ACHN (cell line): ENCODE measurements at places on chromosomes 3 and 15.
A peak's percentile ranks its signal among the peaks of the same experiment; 100 is the strongest.

DNA sequence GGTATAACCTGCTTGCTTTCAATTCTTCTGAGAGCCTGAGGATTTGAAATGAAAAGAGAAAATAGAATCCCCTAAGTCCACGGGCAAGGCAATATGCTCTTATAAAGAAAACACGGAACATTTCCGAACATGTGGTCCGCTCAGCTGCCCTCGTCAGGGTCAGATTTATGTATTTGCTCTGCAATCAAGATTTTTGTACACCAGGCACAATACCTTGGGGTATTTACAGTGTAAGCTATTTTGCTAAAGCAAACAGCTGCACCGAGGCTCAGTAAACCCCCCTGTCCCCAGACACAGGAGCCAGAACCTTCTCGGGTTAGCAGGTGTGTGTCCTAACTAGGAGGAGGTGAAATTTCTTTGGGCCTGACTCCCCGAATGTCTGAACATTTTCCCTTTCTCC, 155.8 kb upstream of the LRIG1 start:
- no peak for DNase-seq

DNA sequence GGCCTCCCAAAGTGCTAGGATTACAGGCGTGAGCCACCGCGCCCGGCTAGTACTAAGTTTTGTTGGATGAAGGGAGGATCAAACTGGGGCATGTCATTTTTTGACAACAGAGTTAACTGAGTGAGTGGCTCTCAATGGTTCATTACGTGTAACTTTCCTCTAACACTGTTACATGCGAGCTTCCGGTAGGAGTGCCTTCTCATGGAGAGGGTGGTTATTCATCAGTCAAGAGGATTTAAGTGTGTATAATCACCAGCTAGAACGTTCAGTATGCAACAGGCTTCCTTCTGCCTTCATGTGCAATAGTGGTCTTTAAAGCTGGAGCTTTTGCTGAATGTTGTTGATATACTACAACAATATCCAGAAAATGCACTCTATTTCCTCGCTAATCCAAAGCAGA, 19.1 kb upstream of the GOLGA8A start:
- no peak for DNase-seq

DNA sequence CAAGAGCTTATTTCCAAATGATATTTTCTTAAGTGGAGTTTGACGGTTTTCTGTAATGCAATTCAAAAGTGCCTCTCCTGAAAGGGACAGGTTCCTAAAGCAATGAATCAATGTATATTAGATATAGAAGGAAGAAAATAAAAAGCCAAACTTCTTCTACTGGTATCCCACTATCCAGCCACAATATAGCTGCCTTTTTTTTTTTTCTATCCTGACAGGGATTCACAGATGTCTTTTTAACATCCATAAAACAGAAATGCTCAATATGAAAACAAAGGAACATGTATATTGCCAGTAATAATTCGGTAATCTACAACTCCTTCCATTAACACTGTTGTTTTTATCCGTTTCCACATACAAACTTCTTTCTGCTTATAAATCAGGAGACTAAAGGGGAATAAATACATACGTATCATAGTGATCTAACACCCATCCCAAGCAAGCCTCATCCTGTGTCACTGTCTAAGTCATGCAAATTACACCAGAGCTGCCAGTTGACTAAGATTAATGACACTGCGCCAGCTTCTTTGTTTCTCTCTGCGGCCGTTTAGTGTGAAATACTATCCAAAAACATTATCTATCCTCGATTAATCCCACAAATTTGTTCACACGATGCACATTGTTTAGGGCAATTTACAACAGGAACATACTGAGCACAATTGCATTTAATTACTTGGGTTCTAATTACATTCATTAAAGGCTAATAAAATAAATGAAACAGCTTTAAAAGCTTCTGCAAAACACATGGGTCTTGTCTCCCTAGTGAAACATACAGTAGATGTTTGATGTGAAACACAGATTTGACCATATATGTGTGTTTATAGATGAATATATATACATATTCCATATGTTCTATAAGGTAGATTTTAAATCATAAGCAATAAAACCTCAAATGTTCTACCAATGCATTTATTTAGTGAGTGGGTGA, 51.9 kb upstream of the CDIN1 start:
- no peak for DNase-seq

DNA sequence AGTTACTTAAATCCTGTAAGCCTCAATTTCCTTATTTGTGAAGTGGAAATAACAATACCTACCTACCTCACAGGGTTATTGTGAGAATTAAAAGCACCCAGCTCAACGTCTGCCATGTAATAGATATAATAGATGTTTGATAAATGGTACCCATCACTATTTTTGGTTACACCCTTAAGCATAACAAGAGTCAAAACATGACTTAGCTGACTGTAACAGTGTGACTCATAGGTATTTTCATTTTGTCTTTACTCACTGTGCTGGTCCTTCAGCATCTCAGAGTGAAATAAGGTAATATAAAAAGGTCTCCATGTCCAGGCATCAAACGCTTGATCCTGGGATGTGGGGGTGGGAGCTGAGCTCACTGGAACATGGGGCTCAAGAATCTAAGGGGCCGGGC, 3.1 kb downstream of the CPLX3 start:
- no peak for DNase-seq

DNA sequence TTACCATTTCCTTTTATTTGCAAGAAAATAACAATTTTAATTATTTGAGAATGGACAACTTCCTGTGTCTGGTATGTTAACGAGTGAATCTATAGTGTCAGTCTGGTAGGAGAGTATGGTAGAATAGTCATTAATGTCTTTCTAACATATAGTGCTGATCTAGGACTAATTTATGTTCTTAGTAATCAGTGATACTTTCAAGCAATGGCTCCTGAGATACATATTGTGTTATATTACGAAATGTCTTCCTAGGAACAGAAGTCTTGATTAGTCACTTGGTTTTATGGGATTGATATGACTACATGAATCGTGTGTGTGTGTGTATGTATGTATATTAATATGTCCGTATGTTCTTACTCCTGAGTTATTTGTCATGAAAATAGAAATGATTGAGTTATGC, 66.6 kb upstream of the PAQR5 start:
- DNase-seq: no peak

GRCh38 chr3:189123595-189124387, 48.0 kb upstream of the TPRG1 start:
- peak; percentile 7 for DNase-seq

DNA sequence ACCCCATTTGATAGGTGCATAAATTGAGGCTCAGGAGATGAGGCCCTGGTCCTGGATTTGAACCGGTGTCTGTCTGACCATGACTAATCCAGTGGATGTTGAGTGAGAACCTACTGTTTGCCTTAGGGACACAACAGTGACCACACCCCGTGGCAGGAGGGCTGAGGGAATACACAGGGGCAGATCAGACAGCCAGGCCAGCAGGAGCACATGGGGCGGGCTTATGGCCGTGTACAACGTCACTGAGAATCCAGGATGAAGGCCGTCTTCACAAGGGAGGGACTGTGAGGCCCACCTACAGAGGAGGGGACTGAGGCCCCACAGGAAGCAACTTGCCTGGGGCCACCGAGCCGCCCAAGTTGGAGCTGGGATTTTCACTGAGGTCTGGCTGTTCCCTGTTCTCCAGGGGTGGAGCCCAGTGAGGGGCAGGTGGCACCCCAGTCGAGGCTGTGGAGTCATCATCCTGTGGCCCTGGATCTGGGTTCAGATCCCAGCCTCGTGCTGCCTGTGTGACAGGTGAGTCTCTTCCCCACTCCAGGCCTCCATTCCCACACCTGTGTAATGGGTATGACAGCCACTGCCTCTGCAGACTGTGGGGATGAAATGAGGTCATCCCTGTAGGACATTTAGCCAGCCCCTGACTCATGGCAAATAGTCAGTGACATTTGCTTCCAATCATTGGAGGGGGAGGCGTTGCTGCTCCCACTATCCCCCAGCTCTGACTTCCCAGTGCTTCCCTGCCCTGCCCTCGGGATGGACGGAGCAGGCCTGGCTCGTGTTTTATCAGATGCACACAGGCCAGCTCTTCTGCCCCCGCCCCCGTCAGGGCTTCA, 6.3 kb upstream of the PLXND1 start:
- DNase-seq: no peak

DNA sequence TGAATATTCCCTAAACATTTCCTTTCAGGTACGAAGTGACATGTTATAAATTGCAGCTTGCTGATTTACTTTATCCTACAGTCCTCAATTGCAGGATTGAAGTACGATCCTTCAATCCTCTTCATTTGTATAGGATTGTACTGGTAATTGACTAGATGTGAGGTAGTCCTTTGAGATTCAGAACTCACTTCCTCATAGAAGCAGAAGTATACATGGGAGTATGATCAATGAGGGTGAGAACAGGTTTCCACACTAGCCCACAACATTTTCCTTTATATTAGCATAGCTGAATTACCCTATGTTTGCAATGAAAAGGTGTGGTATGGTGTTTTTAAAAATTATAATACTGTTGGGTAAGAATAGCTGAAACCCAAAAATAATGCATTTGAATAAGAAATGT, 160.0 kb upstream of the UMPS start:
- no peak for DNase-seq

GRCh38 chr15:62807539-62808130, 234.9 kb upstream of the TPM1 start:
- DNase-seq: no peak

DNA sequence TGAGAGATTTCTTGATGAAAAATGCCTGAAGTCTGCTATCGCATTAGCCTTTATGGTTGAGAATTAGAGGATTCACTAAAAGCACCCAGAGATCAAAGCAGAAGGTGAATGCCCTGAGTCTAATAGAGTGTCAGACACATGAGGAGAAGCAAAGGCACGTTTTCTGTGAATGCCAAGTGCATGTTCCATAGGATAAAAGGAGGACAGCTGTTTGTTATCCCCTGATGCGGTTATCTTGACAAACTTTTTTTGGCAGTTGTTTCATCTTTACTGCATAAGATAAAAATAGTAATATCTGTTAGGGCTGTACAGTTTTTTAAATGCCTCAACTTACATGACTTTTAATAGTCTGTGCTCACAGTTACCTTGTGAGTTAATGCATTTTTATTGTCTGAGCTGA, 65.3 kb upstream of the CD96 start:
- no peak for DNase-seq

GRCh38 chr3:3627114-3627513, 172.1 kb upstream of the LRRN1 start:
- DNase-seq: no peak

GRCh38 chr3:186965141-186965879, 35.0 kb downstream of the ST6GAL1 start:
- DNase-seq: no peak

DNA sequence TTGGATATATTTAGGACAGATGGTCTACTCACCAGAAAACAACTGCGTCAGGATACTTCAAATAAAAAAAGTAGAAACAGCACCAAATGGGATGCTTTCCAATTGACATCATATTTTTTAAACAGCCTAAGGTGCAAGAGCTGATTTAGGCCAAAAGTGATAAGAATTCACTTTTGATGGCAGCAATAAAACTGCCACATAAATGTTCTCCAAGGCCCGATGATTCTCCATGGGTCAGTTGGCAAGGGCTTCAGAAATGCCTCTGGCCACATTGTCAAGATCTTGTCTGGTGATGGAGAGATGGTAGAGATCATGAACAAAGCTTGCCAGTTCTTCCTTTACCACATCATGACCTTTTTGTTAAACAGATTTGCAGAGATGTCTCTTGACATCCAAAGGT, 38.9 kb downstream of the LDHAL6B start:
- DNase-seq: no peak

DNA sequence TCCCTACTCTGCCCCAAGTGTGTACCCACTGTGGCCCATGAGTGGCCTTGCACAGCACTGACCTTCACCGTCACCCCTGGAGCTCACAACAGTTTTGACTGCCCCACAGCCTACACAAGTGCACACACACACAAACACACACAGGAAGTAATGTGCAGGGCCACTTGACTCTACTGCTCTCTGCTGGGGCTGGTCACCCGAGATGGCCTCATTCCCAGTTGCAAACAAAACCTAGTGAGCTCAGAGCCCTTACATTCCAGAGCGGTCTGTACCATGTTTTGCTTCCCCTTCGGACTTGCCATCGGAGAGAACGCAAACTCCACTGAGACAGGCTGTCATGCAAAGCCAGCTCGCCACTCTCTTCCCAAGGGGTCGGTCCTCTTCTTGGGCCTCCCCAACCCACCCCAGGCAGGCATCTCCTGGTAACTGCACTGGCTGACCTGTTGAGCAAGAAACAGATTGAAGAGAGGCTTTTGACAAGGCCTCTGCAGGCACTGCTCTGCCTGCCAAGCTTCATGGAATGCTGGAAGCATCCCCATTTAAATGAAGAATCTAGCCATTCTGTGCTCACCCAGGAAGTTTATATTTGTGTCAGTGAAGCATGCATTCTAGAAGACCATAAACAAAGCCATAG, 232.0 kb upstream of the IGF1R start:
- DNase-seq: no peak

GRCh38 chr3:7249493-7250076, 388.7 kb downstream of the GRM7 start:
- no peak for DNase-seq

DNA sequence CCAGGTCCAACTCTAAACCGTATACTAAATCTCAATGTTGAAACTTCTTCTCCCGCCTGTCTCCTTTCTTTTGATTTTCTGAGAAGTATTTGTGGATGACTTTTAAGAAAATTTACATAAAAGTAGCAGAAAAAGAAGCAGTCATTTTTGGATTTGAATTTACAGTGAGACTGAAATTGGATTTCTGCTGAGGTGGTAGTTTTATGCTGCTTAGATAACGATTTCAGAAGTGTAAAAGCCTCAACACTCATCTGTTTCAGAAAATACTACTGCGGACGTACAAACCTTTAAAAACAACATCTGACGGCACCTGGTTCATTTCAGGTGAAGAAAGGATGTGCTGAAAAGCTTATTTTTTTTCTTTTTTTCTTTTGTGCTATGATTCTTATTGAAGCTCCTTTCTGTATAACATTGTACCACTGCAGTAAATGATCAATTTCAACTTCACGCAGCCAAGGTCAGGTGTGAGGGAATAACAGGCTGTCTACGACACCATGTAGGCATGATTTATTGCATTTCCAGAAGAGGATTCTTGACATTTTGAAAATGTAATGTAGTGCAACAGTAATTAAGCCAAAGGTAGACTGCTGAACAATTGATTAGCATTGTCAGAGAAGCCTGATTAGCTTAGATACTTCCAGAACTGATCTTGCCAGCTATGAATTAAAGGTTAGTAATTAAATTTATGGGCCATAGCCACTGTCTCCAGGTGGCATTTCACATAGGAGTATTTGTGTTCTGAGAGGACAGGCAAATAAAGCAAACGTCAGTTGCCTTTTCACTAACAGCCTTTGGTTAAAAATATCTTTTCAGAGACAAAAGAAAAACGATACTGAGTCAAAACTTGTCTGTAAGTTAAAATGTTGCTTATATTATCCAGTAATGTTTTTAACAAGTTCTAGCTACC, 134.6 kb upstream of the KBTBD8 start:
- no peak for DNase-seq

GRCh38 chr3:112247350-112247749, 46.7 kb downstream of the SLC9C1 start:
- DNase-seq: no peak

GRCh38 chr3:94146455-94146854, 83.6 kb downstream of the NSUN3 start:
- no peak for DNase-seq
